ENCODE measurements at places on chromosomes 3 and 15. TPM values are rescaled to one million over a fixed set of nuclear protein-coding genes. Genes with fewer than 3 reads are reported as not detected.

DNA sequence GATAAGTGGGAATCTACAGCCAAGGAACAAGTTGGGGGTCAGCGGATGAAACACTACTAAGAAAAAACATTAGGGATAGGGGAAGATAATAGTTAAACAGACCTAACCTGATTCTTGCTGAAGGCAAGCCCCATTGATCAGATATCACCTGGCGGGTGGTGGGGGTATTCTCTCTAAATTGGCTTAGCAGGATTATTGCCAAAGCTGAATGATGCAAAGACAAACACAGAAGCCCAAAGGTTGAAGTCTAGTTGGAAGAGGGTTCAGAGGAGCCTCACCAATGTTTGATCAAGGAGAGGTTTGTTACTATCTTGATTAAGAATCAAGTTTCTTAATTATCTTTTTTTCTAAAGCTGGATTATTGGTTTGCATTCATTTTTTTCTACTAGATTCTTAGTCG is 371.9 kb upstream of the CNTN4 start:
- DNase-seq: no peak

- no peak for DNase-seq
Observed at GRCh38 chr3:183490653-183491052, 62.2 kb upstream of the MCF2L2 start.

The TICRR gene
- total RNA-seq: 0.44 TPM

The SELENOK gene
- 69.1 TPM for total RNA-seq

The TM4SF1 gene
- 194 TPM for total RNA-seq

DNA sequence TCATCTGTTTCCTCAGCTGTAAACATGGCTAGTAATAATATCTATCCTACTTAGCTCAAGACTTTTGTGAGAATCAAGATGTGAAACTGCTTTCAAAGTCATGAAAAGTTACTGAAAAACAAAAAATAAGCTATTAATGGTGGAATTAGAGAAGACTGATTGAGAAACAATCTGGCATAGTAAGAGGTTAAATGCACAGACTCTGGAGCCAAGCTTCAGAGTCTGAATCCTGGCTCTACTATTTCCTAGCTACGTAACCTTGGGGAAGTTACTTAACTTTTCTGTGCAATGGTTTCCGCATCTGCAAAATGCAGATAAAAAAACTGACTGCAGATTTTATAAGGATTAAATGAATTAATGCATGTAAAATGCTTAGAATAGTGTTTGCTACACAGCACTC is 28.8 kb downstream of the LRRFIP2 start:
- DNase-seq: no peak

DNA sequence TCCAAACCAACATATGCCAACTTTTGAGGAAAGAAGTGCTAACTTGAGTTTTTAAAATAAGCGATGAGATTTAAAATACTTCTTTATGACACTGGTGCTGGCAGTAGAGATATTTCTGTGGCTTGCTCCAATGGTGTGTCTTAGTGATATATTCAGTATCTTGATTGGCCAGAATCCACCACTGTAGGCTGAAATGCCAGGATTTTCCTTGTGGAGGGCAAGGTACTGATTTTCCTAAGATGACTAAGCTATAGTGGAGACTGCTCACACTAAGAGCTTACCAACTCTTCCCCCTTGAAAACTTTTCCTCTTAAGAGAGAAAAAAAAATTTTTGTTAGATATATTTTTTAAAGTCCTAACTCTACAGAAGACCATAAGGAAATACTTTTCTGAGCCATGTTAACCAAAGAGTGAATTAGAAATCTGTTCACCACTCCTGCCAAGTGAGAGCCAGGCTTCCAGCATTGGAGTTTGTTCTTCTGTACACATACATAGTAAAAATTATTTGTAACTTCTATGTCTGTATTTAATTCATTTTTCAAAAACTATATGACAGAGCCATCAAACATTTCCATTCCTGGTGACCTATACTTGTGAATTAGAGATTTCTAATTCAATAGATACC is 109.1 kb downstream of the PPP2R3A start:
- DNase-seq: no peak

The USP13 gene
- total RNA-seq: 57.7 TPM

The GPR171 gene
- 1.2 TPM for total RNA-seq
